Stimulated activated CD8-positive, alpha-beta memory T cell treated with anti-CD3 and anti-CD28 coated beads, Interleukin-15, amount 100 ng/mL, for 48 hours (primary cell): ENCODE measurements at places on chromosomes 5 and 9.

- no peak for DNase-seq
Observed at GRCh38 chr5:40217553-40217952, 462.2 kb upstream of the PTGER4 start.

- peak; percentile 0 for DNase-seq
Observed at GRCh38 chr9:123637945-123638634, 282.1 kb downstream of the CRB2 start.

- DNase-seq = no peak
Observed at GRCh38 chr9:126515001-126515872, 98.5 kb upstream of the LMX1B start.

DNA sequence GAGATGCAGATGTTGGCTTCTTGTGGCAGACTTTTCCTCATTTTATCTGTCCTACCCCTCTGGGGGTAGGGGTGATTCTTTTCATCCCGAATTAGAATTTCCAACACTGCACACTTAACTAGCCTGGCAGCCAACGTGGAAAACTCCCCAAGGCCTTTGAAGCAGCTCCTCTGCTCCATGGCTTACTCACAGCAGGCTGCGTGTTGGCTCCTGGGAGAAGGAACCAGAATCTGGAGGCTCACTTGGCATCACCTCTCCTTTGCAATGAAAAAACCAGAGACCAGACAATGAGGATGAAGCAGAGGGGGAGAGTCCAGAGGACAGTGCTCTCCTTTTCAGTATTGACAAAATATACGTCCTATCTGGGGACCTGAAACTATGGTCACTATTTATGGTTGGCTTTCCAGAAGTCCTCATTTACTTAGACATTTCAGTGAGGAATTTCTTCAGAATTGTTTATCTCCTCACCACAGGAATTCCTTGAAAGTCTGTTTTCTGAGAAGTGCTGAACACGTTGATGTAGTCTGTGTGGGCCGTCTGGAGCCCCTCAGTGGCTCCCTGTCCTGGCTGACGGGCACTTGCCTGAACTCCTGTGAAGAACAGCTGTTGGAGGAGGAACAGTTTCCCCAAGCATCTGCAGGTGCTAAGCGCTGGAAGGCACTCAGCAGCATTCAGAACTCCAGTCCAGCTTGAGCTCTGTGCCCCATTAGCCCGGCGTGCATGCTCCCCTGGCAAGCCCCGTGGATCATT, 231.3 kb downstream of the RFK start:
- DNase-seq = no peak

GRCh38 chr9:16265688-16266087, 604.8 kb downstream of the BNC2 start:
- no peak for DNase-seq

DNA sequence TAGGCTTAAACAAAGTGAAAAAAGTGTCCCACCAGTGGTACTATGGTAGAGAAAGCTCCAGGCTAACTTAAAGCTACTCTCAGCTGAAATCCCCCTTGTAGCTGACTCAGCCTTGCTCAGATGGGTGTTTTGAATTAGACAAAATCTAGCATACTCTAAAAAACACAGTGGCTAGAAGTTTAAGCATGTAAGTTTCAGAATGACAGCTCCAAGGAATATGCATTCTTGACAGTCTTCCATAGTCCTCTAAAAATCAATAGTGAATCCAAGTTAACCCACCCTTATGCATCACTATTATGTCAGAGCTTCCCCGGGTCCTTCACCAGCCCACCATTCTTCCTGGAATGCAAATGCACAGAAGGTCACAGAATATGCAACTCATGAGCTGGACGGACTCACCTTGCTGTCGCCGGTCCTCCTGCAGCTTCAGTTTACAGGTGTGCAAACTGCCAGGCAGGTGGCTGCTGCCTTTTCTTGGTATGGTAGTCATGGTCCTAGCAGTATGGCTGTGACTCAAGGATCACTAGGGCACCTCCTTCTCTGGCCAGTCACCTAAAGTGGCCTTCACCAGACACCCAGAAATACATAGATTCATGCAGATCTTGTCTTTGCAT, 668 bp downstream of the RANBP3L start:
- DNase-seq = no peak

DNA sequence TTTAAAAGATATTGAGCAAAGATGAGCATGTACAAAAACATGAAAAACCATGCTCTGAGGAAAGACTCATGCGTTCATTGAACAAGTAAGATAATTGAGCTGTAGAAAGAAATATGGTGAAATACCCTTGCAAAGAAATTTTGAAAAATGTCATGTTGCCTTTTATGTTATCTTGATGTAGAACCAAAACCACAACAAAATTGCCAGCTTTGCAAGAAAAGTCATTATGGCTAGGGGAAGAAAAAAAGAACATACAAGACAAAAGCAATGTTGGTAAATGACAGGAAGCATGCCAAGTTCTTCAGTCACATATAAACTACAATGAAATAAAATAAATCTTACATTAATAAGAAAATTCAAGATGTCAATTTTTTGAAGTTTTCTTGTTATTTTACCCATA, 368.0 kb downstream of the IRX1 start:
- DNase-seq = no peak

GRCh38 chr5:175275748-175276147, 168.2 kb downstream of the DRD1 start:
- DNase-seq = no peak

GRCh38 chr5:95856501-95856981, 34.0 kb upstream of the GLRX start:
- no peak for DNase-seq

DNA sequence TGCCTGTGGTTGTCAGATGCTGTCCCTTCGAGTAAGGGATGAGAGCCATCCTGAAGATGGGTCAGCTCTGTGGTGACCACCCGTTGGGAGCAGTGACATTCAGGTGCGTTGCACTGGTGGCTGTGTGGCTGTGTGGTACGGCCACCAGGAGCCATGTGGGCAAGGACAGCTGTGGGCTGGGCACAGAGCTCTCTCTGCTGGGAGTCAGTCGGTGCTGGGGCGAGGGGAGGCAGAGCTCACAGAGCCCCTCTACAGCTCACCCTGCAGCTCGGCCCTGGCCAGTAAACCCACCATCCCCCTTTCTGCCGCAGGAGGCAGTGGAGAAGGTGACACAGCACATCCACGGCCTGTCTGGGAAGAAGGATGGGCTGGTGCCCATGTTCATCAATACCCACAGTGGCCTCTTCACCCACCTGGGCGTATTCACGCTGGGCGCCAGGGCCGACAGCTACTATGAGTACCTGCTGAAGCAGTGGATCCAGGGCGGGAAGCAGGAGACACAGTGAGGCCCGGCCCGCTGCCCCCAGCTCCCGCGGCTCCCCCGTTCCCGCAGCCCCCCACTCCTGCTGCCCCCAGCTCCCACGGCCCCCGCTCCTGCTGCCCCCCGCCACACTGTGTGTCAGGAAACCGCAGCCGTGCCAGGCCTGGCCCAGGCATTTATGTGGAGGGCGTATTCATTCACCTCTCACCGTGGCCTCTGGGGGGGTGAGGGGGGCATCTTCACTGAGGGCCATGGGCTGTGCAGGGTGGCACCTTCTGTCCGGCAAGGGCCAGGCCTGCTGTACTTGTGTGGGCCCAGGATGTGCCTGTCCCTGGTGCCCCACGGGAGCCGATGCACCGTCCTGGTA, 8.5 kb downstream of the DPP7 start:
- no peak for DNase-seq

DNA sequence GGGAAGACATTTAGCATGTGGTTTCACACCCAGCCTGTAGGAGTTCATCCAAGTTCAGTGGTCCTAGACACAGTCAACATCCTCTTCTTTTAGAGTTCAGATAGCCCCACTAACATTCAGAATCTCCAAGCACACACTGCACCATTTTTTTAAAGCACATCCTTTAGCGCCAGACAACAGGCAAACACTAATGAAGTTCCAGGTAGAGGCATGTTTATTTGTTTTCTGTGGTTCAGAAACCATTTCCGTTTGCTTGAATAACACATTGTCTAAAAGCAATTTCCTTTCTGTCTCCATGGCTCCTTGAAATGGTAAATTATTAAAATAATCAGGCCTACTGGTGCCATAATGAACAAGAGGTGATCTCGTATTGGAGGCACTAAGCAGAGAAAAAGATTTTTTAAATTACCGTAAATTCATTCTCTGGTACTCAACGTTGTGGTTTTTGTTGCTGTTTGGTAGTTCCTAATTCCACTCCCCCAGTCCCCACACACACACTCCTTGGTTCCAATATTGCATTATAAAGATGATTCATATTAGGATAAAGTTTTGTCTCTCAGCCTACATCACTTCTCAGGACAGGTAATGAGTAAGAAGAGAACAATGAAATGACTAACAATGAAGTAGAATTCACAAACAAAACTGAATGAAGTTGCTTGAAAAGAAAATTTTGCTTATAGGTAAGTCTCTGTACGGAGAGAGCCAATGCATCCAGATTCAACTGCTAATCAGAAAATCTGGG, 153.1 kb downstream of the PCSK1 start:
- no peak for DNase-seq

DNA sequence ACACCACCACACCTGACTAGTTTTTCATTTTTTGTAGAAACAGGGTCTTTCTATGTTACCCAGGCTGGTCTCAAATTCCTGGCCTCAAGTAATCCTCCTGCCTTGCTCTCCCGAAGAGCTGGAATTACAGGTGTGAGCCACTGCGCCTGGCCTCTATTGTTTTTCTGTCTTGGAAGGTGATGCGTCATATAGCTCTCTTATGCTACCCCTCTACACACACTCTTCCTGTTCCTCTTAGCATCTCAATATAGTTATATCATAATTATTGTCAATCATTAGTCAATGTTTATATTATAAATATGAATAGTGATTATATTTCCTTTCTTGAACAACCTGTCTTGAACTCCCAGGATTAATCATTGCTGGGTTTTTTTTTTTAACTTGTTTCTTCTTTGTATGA, 7.3 kb downstream of the PKD2L2 start:
- no peak for DNase-seq

DNA sequence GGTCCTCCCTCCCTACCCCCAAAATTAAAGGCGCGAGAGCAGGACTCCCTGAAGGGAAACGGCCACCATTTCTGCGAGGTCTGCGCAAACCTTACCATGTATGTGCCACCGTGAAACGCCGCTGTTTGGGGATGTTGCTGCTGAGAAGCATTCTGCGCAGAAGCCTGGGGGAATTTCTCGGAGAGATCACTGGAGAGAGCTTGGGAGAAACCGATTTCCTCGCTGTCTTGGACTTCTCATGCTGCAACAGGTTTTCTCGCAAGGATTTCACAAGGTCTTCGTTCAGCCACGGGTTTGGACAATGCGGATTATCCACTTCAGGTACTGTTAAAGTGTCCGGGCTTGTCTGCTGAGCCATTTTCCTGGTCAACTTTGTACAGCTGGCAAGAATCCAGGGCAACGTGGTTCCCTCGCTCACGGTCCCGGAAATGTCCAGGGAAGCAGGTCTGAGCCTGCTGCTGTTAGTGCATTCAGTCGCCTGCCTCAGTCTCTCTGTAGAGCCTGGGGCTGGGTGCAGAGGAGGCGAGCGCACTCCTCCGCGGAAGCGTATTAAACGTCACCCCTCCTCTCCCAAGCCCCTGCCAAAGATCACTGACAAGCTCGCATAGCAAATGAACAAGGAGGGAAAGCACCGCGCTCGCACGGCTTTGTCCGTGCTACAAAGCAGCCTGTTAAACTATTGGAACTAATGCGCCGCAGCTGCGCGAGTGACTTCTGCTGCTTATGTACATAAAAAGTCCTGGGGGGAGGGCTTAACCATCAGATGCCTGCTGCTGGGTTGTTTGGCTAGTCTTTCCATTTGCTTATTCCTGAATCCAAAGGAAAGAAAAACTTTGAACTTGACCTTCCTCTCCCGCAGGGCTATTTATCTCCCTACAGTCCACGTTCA, 125.1 kb downstream of the PDE4D start:
- DNase-seq = no peak

- no peak for DNase-seq
Observed at GRCh38 chr5:62007457-62007856, 298.5 kb upstream of the KIF2A start.

DNA sequence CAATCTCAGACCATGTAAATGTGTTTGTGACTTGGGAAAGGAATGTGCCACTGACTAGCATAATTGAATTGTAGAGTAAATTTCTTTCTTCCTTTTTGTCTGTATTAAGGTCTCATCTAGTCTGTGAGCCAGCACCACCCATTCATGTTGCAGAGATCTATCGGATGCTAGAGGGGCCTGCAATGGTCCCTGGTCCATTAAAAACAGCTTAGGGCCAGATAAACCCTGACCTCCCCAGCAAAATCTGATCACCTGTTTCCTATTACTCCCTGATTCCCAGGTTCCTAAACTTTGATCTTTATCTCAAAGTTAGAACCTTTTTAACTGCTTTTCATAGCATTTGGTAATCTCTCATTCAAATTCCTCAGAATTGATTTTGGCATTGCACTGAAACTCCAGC, 174.5 kb upstream of the POC5 start:
- DNase-seq = no peak

- DNase-seq = no peak
Observed at GRCh38 chr9:85898332-85898731, 42.6 kb upstream of the NAA35 start.

DNA sequence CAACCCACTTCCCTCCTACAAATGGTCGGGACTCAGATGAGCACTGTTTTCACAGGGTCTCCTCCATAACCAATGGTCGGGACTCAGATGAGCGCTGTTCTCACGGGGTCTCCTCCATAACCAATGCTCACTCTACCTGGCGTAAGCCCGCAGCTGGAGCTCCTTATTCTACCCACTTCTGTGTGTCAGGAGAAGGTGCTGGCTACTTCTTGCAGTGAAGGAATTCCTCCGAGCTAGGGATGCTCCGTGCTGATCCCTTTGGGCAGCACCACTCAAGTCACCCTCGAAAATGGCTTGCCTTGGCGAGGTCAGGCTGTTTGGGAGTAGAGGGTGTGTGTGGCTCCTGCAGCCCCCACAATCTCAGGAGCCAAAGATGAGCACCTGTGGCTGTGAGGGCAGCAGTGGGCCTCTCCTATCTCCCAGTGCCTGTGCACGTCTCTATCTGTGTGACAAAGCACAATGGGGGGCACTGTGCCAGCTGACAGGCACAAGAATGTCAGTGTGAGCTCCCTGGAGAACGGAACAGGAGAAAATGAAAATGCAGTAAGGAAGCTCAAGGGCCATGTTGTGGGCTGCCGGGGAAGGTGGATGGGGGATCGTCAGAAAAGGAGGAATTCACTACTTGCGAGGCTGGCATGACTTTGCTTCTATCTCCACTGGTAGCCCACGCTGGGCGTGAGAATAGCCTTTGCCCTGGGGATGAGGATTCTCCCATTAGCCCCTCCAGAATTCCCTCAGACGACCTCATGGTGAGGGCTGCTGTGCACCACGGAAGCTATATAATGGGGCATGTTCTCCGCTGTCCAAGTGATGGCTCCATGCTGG, 3.9 kb upstream of the BTNL9 start:
- DNase-seq = no peak

- DNase-seq = no peak
Observed at GRCh38 chr9:134327671-134328231, 1.5 kb downstream of the RXRA start.
